ENCODE measurements at places on chromosomes 6 and 20.

- no peak for DNase-seq
Measured at GRCh38 chr6:46876126-46876525, 45.6 kb downstream of the ADGRF5 start.

DNA sequence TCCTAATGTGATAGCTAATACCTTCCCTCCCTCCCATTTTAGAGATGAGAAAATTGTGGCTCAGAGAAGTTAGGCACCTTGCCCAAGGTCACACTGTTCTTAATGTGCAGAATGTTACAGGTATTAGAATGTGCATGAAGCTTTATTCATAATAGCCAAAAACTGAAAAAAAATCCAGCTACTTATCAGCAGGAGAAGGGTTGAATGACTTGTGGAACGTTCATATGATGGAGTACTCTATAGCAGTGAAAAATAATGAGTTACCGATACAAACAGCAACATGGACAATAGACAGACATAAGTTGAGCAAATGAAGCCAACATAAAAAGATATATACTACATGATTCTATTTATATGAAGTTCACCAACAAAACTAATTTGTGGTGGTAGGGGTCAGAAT lies 37.7 kb upstream of the ZFAND3 start:
- no peak for DNase-seq

DNA sequence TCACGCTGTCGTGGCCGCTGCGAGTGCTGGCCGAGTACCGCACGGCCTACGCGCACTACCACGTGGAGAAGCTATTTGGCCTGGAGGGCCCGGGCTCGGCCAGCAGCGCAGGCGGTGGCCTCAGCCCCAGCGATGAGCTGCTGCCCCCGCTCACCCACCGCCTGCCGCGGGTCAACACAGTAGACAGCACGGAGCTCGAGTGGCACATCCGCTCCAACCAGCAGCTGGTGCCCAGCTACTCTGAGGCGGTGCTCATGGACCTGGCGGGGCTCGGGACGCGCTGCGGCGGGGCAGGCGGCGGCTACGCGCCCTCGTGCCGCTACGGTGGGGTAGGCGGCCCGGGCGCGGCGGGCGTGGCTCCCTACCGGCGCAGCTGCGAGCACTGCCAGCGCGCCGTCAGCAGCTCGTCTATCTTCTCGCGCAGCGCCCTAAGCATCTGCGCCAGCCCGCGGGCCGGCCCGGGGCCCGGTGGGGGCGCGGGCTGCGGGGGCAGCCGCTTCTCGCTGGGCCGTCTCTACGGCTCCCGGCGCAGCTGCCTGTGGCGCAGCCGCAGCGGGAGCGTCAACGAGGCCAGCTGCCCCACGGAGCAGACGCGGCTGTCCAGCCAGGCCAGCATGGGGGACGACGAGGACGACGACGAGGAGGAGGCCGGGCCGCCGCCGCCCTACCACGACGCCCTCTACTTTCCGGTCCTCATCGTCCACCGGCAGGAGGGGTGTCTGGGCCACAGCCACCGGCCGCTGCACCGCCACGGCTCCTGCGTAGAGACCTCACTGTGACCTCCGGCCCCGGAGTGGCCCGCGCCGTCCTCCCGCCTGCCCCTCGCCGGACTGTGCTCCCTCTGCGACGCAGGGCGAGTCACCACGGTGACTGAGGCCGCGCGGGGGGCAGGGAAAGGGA lies 5.7 kb downstream of the TMEM151B start:
- DNase-seq = no peak

GRCh38 chr6:134094441-134094840 lies 42.0 kb upstream of the SLC2A12 start:
- no peak for DNase-seq
